GM12865 (cell line): ENCODE measurements at places on chromosomes 7 and 10.

- no peak for DNase-seq
Observed at GRCh38 chr7:97512441-97513207, 219.3 kb upstream of the TAC1 start.

DNA sequence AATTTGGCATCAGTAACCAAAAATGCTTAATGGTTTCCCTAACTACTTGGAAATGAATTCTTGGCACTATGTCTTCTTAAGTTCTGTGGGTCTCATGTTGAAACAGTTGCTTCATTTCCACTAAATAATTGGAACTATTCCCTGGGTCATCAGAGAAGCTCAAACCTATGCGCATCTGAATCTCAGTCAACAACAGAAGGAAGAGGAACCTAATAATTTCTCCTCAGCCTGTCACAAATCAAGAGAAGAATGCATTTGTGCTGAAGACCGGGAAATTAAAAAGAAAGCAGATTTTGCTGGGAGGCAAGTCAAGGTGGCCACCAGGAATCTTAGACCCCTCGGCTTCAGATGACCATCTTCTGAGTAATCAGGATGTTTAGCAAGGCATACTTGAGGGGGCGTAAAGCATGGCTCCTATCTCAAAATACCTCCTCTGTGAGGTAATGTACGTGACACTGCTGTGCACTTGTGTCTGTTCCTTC is 41.4 kb downstream of the TOMM7 start:
- DNase-seq: no peak

DNA sequence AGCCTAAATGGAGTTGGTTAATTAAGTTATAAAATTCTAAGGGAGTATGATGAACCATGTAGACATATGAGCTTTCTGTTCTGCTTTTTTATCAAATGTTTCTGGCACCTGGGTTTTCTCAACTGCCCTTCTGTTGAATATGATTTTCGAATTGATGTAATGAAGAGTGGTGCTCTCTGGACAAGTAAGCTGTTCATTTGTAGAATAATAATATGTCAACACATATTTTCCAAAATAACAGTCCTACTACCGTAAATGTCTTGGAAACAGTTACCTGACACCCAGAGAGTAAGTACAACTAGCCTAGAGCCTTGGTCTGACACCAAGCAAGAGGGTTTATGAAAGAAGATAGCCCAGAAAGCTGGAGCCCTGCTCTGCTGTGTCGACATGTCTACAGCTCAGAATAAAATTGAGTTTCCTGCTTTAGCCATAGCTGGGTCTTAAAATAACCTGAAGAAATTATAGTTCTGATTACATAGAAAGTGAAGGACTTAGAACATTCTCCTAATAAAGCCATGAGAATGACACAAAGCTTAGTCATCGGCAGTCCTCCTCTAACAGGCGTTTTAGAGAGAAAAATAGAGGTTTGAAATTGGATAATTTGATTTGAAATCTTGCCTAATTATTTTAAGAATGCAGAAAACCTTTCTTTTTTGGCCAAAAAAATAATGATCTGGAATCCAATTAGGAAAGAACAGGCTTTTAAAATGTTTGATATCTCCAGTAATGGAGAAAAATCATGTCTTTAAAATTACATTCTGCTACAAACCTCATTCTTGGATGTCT is 25.1 kb downstream of the HDAC9 start:
- DNase-seq: peak; percentile 60

- no peak for DNase-seq
Observed at GRCh38 chr7:91579837-91580236, 300.7 kb downstream of the MTERF1 start.

DNA sequence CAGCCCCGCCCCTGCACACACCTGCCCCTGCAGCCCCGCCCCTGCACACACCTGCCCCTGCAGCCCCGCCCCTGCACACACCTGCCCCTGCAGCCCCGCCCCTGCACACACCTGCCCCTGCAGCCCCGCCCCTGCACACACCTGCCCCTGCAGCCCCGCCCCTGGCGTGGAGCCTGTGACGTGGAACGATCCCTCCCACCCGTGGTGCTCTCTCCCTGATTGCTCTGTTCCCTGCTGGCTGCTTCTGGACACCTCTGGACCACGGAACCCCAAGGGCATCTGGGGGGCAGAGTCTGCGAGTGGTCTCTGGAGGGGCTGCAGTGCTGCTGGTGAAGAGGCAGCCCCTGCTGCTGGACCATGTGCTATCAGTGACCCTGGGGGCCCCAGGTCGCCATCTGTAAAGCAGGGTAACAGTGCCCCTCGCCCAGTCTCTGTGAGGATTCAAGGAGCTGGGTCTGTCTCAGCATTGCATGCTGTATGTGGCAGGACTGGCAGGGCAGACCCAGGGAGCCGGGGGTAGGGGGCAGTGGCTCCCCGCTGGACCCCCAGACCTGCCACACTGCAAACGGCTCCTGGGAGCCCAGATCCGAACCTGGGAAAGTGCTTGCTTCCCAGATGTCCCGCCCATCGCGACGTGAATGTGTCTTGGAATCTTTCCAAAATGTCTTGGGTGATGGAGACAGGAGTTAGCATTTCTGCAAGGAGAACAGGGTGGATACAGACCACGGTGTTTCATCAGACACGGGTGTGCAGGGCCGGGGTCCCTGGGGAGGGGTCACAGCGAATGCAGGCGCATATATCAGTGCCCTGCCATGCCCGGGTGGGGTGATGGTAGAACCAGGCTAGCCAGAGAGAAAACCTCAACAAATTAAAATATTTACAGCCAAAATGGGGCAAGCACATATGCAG is 27.9 kb upstream of the NKX6-2 start:
- DNase-seq: no peak

- DNase-seq: no peak
Observed at GRCh38 chr7:110544194-110544593, 546.7 kb upstream of the LRRN3 start.

DNA sequence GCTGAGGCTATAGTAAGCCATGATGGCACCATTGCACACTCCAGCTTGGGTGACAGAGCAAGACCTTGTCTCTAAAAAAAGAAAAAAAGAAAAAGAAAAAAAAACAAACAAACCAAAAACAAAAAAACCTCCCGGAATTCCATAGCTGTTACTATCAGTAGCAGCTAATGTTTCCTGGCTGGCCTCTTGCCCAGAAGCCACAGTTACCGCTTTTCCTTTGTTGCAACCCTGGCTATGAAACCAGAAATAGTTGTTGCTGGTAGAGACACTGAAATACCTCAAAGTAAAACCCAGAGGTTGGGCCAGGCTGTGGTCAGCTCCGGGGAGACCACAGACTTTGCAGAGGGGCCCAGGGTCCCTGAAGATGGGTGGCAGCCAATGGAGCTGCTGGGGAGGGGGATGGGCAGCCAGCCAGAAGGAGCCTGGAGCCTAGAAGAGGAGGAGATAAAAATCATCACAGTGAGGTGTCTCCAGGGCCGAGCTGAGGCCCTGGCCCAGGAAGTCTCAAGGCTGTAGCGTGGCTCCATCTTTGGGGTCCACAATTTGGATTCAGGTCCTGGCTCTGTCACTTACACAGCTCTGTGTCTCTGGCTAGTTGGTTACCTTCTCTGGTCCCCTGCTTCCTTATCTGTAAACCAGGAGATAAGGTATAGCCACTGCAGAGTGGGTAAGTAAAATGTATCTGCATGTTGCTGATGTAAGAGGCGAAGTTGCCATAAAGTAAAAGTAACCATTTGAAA is 3.4 kb upstream of the CHST12 start:
- peak; percentile 74 for DNase-seq

DNA sequence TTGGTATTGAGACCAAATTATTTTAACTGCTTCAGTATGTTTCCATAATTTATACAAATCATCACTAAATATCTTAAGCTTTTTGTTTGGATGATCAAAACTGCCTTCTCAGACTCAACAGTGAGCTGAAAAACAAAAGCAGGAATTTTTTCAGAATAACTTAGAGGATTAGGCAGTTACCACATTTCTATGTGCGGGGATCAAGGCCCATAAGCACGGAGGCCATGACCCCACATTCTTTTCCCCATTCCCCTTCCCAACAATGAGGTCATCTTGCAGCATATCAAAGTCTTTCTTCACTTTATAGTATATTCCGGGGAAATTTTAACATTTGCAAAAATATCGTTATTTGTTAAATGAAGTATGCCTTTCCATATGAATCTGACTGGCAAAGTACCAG is 125.8 kb downstream of the ELMO1 start:
- DNase-seq: no peak

DNA sequence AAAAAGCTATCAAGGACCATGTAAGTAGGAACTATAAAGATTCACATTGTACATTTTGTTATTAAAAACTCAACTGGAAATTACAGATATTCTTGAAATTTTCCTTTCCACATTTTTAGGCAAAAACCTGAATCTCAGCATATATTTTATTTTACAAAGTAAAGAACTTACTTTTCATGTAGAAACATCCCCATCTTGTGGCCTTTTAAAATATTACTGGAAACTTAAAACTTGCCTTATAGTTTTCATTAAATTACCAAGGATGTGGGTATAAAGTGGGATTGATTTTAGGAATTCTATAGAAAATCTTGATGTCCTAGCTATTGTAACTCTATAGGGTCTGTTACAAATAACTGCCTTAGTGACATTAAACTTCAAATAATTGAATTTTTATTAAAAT is 10.6 kb downstream of the DBF4 start:
- peak; percentile 18 for DNase-seq

DNA sequence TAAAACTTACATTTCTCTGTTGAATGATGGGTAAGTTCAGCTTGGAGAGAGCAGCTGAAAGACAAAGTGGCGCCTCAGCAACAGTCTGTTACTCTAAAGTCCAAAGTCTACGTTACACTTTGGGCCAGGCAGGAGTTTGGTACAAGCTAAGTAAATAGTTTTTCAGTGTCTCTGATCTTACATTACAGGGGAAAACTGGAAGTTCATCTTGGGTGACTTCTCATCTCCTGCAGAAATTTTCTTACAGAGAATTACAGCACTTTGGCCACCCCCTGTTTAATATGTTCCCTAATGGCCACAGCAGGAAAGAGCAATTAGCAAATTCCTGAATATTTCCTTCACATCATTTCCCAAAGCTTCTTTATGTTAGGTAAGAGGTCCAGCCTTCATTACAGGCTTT is 67.1 kb downstream of the ABCC2 start:
- DNase-seq: no peak

GRCh38 chr10:124622158-124622557 is 122.0 kb downstream of the FAM53B start:
- no peak for DNase-seq

- no peak for DNase-seq
Observed at GRCh38 chr7:128045766-128046165, 14.5 kb upstream of the LRRC4 start.

DNA sequence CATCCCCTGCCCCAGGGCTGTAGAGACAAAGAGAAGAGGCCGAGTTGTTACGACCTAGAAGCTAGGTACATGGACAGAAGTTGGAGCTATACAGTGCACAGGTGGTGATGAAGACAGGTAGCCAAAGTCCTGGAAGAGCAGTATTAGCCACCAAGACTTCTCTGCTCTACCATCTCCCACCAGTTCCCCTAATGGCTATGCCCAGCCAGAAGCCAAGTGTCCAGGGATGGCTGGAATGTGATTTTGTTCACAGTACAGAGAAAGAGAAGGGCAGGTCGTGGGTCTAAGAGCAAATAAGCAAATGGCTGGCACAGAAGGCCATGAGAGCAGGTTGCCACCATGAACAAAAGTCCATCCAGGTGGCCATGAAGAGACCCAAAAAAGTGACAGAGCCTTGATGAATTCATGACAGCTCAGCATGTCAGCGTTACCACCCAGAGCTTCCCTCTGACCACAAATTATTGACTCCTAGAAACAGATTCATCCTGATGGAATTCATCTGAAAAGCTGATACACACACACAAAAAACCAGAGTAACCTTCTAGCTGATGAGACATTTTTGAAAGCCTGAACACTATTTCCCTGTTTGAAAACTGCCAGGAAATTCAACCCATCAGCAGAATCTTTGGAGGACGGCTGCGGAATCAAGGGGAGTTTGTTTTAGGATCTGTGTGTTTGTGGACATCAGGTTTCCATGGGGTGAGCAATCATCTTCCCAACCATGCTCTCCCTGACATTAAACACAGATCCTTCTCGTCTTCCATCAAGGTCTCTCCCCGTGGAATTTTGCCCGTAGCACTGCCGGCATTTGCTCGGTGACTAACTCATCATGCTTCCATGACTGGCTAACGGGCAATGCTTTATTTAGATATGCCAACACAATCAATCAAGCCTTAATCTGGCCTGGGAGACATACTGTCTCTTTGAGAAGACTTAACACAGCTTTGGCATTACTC is 906.7 kb upstream of the AUTS2 start:
- no peak for DNase-seq

GRCh38 chr7:139731802-139732470 is 45.9 kb downstream of the HIPK2 start:
- DNase-seq: no peak
